NCI-H510A (cell line): ENCODE measurements at places on chromosomes 12 and 14.

DNA sequence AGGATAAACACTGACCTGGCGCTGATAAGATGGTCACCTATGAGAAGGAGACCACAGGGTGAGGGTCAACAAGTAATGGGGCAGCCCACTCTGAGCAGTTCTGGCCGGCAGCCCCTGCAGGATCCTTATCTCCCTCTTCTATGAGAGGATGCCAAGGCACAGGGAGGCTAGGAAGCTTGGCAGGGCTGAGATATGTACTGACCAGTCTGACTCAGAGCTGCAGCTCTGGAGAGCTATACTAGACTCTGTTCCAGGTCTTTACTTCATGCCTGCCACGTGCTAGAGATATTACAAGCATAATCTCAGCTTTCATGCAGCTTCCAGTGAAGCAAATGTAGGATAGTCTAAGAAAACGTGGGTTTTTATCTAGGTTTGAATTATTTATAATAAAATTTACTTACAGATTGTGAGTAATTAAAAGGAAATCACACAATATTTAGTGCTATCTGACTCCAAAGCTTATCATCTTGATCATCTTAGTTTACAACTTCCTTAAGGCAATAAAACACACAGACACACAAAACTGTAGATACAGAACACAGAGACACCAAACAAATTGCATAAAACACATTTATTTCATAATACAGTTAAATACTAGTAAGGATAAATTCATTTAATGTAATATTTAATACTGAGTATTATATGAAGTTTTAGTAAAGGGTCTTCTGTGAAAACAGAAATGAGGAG is 32.3 kb downstream of the GIT2 start:
- no peak for DNase-seq

- peak; percentile 83 for DNase-seq
These were observed 10.0 kb downstream of the DDX51 start for GRCh38 chr12:132133952-132134652.

DNA sequence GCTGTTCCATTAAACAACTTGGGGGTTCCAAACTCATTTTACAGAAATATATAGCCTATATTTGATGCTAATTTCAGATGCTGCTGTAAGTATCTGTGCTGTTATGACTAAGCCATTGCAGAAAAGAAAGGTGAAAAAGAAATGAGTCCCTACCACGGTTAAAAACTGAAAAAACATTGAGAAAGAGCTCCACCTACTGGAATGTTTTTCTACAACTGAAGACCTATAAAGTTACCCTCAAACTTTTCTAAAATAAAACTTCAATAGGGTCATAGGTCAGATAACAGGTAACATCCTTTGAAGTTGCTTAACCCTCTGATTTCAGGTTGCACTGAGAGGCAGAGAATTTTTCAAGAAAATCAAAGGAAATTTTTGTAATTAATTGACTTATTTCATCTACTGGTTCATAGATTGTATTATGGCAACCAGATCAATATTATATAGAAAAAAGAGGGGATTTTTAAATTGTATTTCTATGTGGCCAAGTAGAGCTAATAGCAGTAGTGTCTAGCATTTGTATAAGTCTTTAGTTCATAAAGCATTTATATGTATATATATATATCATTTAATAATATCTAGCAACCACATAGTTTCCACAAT is 279.9 kb downstream of the RPS29 start:
- no peak for DNase-seq

DNA sequence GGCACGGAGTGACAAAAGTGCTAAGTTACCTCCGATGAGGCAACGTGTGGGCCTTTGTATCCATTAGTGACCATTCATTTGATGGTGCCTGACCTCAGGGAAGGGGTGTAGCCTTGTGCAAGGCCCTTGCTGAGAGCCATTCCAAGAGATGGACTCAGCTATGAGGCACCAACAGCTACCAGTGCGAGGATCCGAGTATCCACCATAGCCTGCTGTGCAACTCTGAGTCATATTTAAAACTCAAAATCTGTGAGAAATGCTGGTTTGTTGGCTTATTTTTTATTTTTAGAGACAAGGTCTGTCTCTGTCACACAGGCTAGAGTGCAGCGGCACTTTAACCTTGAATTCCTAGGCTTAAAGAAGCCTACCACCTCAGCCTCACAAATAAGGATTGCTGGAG is 25.1 kb upstream of the WNK1 start:
- DNase-seq = no peak

DNA sequence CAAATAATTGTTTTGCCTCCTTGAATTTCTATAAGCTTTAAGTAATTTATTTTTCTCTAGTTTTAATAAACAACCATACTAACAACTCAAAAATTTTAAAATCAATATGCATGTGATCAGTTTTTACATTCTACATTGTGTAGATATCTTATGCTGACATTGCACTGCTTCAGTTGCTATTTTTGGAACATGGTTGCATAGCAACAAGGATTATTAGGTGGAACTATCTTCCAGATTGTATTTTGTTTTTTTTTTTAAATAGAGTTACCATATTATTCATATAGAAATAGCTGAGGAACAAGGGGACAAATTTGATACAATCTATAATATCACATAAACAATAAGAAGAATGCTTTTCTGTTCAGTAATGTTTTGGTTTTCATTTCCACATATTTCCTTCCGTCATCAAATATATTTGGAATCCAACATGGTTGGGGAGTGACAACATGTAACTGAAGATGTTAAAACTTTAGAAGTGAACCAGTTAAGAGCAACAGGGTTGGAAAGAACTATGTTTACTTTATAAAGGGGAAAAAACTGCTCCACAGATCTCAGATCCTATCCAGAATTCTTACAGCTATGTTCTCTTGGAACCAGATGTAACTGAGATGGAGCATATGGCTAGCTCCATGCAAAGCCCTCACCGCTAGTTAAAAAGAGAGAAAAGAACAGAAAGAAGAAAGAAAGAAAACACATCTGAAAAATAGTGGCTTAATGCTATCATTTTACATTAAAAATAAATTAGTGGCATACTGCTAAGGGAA is 235.5 kb downstream of the NELL2 start:
- DNase-seq = no peak

- DNase-seq = no peak
These were observed 6.1 kb downstream of the KRT3 start for GRCh38 chr12:52789637-52790426.

GRCh38 chr14:20489093-20489994 is 16.0 kb upstream of the RNASE10 start:
- no peak for DNase-seq

DNA sequence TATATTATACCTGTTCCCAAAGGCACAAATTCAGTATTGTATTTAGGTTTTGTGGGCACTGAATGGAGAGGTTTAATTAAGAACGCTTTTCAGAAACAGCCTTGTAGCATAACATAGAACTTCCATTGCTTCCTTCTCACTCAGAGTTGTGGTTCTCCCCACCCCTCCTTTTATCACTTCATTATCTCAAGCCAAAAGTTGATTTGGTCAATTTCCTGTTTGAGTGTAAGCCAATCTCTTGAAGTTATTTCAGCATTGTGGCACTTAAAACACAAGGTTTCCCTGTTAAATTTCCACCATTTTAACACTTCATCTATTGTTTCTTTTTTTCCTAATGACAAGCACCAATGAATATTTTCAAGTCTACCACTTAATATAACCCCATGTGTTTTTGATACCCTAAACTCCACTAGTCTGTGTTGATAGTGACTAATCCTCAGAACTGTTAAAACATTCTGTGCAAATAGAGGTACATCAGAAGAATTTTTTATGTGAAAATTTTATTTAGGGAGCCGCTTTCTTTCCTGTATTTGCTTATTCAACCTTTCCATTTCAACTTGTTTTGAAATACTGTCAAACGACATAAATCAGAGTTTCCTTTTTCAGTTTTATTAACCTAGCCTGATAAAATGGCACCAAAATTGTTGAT is 340.1 kb downstream of the BCAT1 start:
- no peak for DNase-seq

DNA sequence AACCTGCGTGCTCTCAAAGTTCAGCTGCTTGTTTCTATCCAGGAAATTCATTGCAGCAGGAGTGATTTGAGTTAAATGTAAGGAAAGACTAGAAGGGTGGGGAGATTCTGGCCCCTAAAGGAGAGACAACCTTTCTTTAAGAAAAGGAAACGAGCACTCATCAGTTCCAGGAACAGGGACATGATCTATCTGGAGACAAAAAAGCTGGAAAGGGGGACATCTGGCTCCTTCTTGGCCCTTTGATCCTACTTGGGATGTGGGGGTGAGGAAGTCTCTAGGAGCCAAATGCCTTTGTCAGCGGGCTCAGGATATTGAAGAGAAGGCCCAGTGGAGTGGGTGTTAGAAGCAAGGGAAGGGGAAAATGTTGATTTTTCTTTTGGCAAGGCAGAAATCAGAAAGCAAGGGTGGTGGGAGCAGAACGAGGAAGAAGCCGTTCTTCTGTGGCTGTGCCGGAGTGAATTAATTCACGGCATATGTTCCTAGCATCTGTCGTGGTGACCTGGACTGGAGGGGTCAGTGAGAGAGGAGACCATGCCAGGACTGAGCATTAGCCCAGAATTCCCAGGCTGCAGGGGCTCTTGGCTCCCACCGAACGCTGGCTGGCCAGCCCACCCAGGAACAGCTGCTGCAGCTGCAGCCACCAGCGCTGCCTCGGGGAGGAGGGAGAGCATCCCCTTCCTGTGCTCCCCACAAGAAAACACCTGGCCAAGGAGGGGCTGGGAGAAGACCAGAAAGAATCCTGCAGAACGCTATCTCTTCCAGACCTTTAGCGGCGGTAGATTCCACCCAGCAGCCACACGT is 62.8 kb upstream of the GPATCH2L start:
- no peak for DNase-seq

GRCh38 chr14:94540031-94540794 is 21.0 kb upstream of the SERPINA4 start:
- DNase-seq = no peak

DNA sequence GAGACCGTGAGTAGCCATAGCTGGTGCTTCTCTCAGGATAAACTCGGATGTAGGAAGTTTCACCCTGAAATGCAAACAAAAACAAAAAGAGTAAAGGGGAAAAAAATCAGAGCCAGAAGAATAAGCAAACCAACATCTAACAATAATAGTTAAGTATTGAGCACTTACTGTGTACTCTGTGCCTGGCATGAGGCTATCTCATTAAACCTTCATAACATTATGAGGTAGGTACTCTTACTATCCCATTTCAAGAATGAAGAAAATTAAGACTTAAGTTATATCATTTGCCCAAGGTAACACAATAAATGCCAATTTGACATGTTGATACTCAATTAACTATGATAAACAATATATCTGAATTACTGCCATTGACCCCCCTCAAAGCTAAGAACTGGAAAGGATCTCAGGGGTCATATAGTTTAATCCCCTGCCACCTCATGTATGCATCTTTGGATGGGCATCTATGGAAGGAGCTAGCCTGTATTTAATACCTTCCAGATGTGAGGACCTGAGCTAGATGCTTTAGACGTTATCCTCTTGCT is 7.4 kb downstream of the SRSF9 start:
- DNase-seq = no peak

GRCh38 chr12:131055596-131056233 is 102.0 kb downstream of the ADGRD1 start:
- no peak for DNase-seq

GRCh38 chr14:105501504-105502291 is 10.7 kb downstream of the TEDC1 start:
- DNase-seq = no peak

- DNase-seq = no peak
These were observed 50.9 kb downstream of the CLIP1 start for GRCh38 chr12:122371475-122372045.

GRCh38 chr14:31858868-31859267 is 218.2 kb upstream of the ARHGAP5 start:
- DNase-seq = no peak
